NCI-H1417 treated with DMSO at 0.1 percent for 48 hours (cell line): ENCODE measurements at places on chromosomes 13 and 19.

GRCh38 chr13:70668293-70668692 is 560.0 kb upstream of the KLHL1 start:
- DNase-seq, result no peak

- no peak for DNase-seq
Measured at GRCh38 chr13:65336916-65337315, 1893.2 kb downstream of the PCDH9 start.

- no peak for DNase-seq
Measured at GRCh38 chr13:87769445-87769844, 98.3 kb downstream of the SLITRK5 start.

- DNase-seq, result no peak
Measured at GRCh38 chr13:52061587-52061986, 37.1 kb downstream of the UTP14C start.

- DNase-seq, result no peak
Measured at GRCh38 chr19:3573162-3573857, 566 bp downstream of the HMG20B start.

- DNase-seq, result no peak
Measured at GRCh38 chr13:25802579-25802978, 249.2 kb downstream of the SHISA2 start.

- DNase-seq, result no peak
Measured at GRCh38 chr19:39997638-39998216, 867 bp downstream of the ZNF546 start.

- DNase-seq, result no peak
Measured at GRCh38 chr19:52917531-52917930, 5.7 kb downstream of the ZNF888 start.

DNA sequence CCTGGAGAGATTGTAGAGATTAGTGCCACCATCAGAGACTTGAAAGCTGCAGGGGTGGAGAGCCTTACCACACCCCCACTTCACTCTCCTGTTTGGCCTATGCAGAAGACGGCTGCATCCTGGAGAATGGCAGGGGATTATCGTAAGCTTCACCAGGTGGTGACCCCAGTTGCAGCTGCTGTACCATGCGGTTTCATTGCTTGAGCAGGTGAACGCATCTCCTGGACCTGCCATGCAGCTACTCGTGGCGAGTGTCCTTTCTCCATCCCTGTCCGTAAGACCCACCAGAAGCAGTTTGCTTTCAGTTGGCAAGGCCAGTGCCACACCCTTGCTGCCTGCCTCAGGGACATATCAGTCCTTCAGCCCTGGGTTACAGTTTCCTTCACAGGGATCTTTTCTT is 21.2 kb downstream of the PPP5C start:
- DNase-seq, result no peak

DNA sequence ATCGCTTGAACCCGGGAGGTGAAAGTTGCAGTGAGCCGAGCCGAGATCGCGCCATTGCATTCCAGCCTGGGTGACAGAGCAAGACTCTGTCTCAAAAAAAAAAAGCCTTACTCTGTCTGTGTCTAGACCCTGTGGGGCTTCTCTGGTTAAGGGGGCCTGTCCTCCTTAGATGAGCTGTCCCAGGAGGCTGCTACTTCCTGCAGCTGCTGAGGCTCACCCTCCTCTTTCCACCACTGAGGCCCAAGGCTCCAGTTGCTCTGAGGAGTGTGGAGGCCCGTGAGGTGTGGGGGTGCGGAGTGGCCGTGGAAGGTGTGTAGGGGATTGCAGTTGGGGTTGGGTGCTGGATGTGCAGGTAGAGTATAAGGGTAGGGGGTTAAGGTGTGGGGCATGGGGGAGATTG is 22.1 kb upstream of the RASA3 start:
- no peak for DNase-seq

DNA sequence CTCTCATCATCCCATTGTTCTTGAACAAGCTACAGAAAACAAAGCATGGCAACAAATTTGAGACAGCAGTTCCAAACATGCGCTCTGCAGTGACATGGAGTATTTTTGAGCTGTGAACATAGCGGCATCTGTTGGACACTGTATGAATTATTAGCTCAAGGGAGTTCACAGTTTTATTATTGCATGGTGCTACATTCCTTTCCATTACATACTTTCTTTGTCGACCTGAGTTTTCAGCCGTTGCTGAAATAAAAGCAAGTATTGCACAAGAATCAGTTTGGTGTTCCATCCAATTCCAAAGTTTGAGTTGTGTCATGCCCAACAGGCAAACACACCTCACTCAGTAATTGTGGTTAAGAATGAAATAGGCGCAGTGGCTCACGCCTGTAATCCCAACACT is 30.1 kb upstream of the METTL21C start:
- DNase-seq, result no peak

- no peak for DNase-seq
Measured at GRCh38 chr19:10146142-10146541, 26.4 kb upstream of the EIF3G start.

DNA sequence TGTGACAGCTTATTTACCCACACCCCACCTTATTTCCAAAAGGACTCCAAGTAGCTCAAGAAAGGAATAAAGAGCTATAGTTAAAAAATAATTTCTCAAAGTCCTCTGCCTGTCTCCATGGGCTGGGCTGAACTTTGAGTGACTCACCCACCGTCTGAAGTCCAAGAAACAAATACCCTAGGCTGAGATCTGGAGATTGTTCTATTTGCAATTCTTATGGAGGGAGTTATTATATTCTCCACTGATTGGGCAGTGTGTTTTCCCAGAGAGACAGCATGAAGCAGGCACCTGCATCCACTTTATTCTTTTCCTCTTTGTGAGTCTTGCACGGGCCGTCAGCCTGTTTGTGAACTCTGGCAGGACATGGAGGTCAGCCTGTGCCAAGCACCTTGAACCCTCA is 63.2 kb downstream of the SHISA2 start:
- no peak for DNase-seq

DNA sequence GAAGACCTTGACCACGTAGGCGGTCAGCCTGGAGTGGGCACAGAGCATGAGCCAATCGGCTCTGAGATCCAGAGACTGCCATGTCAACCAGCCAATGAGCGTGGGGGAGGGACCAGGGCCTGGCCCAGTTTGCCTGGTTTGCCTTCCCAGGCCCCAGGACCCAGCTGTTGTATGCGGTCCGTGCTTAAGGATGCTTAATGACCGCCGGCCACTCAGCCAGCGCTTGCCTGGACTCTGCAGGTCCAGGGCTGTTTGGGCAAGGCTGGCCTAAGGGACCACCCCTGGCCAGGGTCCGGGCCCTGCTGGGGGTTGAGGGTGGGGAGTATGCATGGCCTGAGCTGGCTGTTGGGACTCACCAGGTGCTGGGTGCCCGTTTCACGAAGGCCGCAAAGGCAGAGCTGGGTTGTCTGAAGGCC is 23.1 kb upstream of the TNFSF14 start:
- DNase-seq, result no peak

DNA sequence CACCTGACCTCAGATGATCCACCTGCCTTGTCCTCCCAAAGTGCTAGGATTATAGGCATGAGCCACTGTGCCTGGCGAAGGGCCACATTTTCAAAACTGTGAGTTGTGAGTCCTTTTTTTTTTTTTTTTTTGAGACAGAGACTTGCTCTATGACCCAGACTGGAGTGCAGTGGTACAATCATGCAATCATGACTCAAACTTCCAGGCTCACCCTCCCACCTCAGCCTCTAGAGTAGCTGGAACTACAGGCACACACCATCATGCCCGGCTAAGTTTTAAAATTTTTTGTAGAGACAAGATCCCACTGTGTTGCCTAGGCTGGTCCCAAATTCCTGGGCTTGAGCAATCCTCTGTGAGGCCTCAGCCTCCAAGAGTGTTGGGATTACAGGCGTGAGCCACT is 3.8 kb upstream of the MYPOP start:
- no peak for DNase-seq

DNA sequence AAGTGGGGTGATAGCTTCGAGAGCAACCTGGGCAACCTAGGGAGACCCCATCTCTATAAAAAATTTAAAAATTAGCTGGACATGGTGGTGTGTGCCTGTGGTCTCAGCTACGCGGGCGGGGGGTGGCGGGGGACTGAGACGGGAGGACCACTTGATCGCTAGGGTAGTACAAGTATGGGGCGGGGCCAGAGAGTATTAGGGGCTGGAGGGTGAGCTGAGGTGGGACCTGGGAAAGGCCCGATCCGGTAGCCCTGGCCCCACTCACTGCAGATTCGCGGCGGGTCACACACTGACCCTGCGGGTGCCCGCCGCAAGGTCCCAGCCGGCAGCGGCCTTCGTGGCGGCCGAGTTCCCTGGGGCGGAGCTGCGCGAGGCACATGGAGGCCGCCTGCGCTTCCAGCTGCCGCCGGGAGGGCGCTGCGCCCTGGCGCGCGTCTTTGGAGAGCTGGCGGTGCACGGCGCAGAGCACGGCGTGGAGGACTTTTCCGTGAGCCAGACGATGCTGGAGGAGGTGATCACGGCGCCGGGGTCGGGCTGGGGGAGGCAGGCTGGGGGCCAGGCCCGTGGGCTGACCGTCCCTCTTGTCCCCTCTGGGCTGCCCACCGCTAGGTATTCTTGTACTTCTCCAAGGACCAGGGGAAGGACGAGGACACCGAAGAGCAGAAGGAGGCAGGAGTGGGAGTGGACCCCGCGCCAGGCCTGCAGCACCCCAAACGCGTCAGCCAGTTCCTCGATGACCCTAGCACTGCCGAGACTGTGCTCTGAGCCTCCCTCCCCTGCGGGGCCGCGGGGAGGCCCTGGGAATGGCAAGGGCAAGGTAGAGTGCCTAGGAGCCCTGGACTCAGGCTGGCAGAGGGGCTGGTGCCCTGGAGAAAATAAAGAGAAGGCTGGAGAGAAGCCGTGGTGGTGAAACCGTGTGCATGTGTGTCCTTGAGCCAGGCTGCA is 2.0 kb upstream of the ARHGAP45 start:
- DNase-seq, result no peak

GRCh38 chr19:35327642-35328041 is 1.3 kb upstream of the CD22 start:
- DNase-seq, result no peak

- DNase-seq, result no peak
Measured at GRCh38 chr19:47152205-47152604, 21.6 kb downstream of the SAE1 start.

DNA sequence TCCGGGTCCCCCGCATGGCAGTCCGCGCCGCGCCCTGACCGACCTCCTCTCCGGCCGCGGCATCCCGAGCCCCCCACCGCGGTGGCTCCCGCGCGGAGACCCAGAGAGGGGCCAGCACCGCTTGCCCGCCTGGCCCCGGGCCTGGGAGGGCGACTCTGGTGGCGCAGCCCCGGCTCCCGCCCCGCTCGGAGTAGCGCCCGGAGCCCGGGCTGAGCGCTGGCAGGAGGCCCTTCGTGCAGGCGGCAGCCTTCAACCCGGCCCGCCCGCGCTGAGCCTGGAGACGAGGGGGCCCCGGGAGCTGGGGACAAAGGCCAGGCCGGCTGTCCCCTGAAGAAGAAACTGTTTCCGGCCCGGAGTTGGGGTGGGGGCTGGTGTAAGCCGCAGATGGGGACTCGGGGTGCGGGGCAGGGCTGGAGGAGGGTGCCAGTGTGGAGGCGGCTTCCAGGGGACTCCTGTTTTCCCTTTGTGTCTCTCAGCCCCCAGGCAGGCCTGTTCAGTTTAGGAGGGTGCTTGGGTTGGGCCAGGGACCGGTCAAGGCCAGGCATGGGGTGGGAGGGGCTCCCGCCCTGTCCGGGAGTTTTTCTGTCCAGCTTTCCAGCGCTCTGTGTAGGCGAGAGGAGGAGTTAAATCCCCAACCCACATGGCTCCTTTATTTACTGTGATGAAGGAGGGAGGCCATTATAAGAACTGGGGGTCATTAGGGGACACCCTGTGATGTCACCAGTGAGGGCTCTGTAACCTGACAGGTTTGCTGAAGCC is 935 bp downstream of the LRP3 start:
- DNase-seq, result no peak

GRCh38 chr19:55101261-55101660 is 16.2 kb downstream of the PPP1R12C start:
- DNase-seq, result no peak
